Cortex of kidney (tissue), 1 donor: ENCODE measurements at places on chromosomes 6 and 20.

DNA sequence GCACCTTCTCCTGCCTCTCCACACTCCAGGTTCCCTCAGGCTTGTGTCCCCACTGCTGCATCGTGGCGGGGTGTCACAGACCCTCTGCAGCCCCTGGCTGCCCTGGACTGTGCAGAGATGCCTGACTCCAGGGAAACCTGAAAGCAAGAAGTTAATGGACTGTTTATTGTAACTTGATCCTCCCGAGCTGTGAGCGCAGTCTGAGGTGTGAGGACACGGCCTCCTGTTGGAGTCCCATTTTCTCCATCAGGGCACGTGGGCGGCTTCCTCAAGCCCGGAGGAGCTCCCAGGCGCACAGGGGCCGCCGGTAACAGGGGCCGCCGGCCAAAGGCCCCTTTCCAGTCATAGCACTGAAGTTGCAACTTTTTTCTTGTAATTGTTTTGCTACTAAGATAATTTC lies 16.9 kb downstream of the RBM38 start:
- DNase-seq: no peak

DNA sequence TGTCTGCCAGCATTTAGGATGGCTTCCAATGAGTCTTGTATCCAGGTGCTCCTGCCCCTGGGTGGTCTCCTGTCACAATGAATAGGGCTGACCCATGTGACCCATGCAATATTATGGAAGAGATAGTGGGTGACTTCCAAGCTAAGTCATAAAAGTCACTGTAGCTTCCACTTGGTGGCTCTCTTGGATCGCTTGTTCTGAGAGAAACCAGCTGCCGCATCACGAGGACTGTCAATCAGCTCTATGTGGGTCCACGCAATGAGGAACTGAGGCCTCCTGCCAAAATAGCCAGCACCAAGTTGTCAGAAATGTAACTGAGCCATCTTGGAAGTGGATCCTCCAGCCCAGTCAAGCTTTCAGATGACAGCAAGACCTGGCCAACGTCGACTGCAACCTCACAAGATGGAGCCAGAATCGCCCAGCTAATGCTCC lies 14.9 kb upstream of the MATN4 start:
- DNase-seq: no peak

GRCh38 chr6:18861204-18861603 lies 474.1 kb downstream of the RNF144B start:
- DNase-seq: no peak

- DNase-seq: no peak
Observed at GRCh38 chr20:11499101-11499634, 418.5 kb upstream of the BTBD3 start.

DNA sequence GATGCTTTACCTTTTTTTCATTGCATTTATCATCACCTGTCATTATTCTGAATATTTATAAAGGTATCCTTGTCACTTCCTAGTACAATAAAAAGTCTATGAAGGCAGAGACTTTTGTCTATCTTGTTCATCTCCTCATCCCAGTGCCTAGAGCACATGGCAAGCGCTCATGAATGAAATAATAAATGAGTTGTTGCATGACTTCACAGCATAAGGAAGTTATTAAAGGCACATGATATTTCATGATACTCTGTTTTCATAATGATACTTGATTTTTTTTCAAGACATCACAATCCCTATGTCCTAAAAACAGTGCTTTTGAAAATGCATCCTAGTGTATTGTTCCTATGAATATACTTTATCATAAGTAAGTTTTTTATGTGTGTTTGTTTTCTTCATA lies 310.6 kb upstream of the RSPO3 start:
- no peak for DNase-seq

GRCh38 chr20:44319839-44320422 lies 8.9 kb upstream of the FITM2 start:
- no peak for DNase-seq

GRCh38 chr20:53972179-53972578 lies 98.2 kb downstream of the BCAS1 start:
- DNase-seq: no peak

- DNase-seq: no peak
Observed at GRCh38 chr20:5000263-5001173, 792 bp downstream of the SLC23A2 start.

GRCh38 chr6:11111769-11112437 lies 378 bp upstream of the ERVFRD-1 start:
- no peak for DNase-seq

DNA sequence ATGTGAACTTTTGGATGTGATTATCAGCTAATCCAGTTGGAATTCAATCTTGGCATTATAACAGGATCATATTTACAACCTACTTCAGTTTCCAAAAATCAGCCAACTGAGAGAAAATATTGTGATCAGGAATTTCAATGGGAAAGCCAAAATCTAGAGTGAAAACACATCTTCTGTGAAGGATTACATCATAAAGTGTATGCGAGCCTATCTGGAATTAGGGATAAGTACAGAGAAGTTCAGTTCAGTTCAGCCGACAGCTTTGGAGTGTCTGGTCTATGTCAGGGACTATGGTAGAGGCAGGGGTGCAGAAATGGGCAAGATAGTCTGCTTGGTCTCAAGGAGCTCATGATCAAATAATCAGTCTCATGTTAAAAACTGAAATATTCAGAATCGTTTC lies 12.3 kb upstream of the PRIM2 start:
- no peak for DNase-seq

- no peak for DNase-seq
Observed at GRCh38 chr20:25338112-25339023, 52.3 kb downstream of the ABHD12 start.

- DNase-seq: no peak
Observed at GRCh38 chr20:64232794-64233193, 22.8 kb upstream of the PCMTD2 start.

DNA sequence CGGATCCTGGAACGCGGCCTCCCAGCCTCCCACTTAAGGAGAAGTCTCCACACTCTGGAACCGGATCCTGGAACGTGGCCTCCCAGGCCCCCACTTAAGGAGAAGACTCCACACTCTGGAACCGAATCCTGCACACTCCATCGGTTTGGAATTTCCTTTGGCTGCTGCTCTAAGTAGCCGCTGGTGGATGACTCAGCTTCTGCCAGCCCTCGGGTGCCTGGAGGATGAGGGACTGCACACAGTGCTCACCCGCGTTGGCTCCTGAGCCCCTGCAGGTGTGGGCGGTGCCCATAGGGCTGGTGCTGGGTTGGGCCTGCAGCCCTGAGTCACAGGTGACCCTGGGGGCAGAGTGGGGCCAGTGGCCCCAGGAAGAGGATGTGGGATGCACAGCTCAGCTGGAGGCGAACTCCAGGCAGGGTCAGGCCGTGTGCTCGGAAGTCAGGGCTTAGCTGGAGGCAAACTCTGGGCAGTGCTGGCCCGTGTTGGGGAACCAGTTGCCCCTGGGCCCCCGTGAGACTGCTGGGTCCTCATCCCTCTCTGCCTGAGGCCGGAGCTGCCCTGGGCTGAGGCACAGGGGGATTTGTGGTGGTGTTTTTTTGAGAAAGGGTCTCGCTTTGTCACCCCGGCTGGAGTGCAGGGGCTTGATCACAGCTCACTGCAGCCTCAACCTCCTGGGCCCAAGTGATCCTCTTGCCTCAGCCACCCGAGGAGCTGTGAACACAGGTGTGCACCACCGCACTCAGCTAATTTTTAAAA lies 13.9 kb upstream of the TNFRSF6B start:
- no peak for DNase-seq

GRCh38 chr6:133623621-133624020 lies 265.3 kb upstream of the TCF21 start:
- no peak for DNase-seq

GRCh38 chr6:43493833-43494232 lies 16.3 kb downstream of the LRRC73 start:
- no peak for DNase-seq

DNA sequence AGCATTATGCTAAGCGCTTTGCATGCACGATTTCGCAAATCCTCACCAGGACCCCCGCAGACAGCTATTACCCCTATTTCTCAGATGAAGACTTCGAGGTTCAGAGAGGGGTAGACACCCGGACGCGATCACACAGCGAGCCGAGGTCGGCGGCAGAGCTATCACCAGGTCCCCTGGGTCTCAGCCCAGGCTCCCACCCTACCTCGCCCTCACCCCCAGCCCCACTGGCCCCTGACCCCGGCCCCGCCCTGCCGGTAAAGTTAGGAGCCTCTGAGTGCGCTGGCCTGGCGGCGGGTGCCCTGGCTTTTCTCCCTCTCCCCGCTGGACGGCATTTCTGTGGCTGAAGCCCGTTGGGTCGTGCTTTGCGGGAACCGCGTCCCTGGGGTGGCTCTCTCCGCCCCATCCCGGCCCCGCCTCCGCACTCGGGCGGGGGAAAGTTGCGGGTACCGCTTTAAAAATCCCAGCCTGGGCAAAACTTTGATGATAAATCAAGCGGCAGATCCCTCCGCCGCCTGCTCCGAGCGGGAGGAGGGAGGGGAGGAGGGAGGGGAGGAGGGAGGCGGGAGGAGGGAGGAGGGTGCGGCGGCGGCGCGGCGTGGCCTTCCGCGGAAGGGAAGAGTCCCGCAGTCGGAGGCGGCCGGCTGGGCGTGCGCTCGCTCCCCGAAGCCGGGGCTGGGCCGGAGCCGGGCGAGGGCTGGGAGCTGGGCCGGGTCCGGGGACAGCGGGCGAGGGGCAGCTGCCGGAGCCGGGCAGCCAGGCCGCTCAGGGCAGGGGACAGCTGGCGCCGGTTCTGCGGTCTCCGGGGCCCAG lies at the start of gene VSTM2L:
Gene VSTM2L, plus strand, starts transcription at position 624 of the 810 bp plus-strand sequence. CDS start 224 bp downstream, outside the sequence.
- DNase-seq: no peak

- no peak for DNase-seq
Observed at GRCh38 chr6:60867548-60867947, 1418.5 kb downstream of the KHDRBS2 start.

DNA sequence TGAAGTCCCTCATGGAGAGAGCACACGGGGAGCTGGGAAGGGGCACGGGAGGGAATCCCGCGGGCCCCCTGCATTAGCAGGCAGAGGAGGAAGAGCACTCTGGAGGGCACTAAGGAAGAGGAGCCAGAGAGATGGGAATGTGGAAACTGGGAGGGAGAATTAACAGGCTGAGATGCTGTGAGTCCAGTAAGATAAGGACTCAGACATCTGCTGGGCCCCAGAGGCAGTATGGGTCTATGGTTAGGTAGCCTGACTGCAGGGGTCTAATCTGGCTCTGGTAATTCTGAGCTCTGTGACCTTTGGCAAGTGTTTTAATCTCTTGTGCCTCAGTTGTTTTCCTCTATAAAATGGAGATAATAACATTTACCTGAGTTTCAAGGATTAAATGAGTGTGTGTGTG lies 15.7 kb upstream of the SRSF3 start:
- no peak for DNase-seq

- DNase-seq: no peak
Observed at GRCh38 chr6:107390685-107391435, 68.5 kb downstream of the PDSS2 start.

GRCh38 chr6:156866220-156867015 lies 89.2 kb downstream of the ARID1B start:
- no peak for DNase-seq

GRCh38 chr20:52305858-52306257 lies 114.3 kb upstream of the ZFP64 start:
- DNase-seq: no peak

GRCh38 chr6:135522965-135523692 lies 25.6 kb upstream of the AHI1 start:
- no peak for DNase-seq

GRCh38 chr6:5205877-5206850 lies 54.6 kb downstream of the LYRM4 start:
- no peak for DNase-seq

DNA sequence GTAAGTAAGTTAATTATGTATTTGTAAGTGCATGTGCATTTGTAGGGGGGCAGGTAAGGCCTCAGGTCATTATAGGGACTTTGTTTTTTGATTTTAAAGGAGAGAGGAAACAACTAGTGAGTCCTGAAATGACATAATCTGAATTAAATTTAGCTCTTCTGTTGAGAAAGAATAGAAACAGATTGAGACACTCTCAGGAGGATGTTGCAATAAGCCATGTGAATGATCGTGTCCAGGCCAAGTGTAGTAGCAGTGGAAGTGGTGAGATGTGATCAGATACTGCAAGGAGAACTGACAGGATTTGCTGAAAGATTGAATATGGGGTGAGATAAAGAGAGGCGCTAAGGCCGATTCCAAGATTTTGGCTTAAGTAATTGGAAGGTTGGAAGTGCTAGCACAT lies 2.6 kb upstream of the CENPW start:
- no peak for DNase-seq

GRCh38 chr20:44576297-44576696 lies 6.1 kb upstream of the PKIG start:
- DNase-seq: no peak

DNA sequence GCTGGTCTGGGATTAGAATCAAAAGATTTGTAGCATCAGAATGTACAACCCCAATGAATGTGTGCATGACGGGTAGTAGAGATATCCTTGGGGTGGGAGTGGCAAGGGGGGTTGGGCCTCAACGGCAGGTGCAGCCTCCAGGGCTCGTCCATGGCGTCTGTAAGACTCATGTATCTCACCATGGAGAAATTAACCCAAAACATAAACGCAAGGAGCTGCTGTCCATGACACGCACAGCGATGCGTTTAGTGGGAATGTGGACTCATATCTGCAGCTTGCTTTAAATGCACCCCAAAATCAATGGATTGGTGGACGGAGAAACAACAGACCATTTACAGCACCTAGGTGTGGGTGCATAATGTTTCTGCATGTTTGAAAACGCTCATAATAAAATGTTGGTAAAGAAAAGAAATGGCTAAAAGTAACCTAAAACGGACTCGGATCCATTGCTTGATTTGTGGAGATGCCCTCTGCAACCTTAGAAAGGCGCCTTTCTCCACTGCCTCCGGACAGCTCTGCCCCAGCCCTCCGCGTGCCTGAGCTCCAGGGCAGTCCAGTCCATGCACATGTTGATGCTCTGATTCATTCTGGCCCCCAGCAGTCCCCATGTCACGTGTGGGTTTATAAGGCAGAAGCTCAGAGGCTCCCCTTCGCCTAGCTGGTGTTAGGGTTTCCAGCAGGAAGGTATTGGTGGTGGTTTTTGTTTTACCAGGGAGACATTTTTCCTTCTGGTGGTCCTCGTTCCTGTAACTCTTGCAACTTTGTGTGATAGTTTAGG lies 24.5 kb downstream of the PYGB start:
- no peak for DNase-seq

DNA sequence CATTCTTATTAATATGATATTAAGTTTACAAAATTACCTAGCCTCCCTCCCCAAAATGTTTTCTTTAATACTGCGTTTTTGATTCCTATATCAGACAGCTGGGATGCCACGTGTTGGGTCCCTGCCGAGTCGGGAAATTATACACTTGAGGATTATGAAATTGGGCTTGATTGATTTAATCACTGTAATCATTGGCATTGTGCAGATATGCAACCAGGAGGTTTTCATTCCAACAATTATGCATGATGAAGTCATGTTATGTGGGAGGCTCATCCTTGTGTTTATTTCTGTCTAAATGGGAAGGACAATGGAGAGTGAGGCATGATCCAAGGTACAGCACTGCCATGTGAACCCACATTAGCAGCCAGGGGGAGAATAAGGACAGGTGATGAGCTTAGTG lies 30.6 kb upstream of the RIPOR2 start:
- DNase-seq: no peak

- no peak for DNase-seq
Observed at GRCh38 chr6:31559958-31560696, 12.0 kb upstream of the LTA start.

GRCh38 chr6:163401039-163401885 lies 13.3 kb upstream of the QKI start:
- DNase-seq: no peak

- DNase-seq: no peak
Observed at GRCh38 chr6:487956-488355, 96.4 kb downstream of the IRF4 start.
